ENCODE measurements at places on chromosomes 4 and X. TPM values are rescaled to one million over a fixed set of nuclear protein-coding genes. Genes with fewer than 3 reads are reported as not detected.

The PITX2 gene
- polyA plus RNA-seq = 2.0 TPM

The COMMD8 gene
- polyA plus RNA-seq = 43.2 TPM

The NHS gene
- polyA plus RNA-seq = 14.0 TPM

The POU3F4 gene
- polyA plus RNA-seq = 7.5 TPM

- no peak for DNase-seq
Measured at GRCh38 chrX:13055486-13055885, 11.1 kb upstream of the FAM9C start.

The MAGEE2 gene
- 0.69 TPM for polyA plus RNA-seq

The CD40LG gene
- 0.10 TPM for polyA plus RNA-seq

The ELOVL6 gene
- polyA plus RNA-seq = 33.5 TPM

The ARHGAP4 gene
- polyA plus RNA-seq = 23.5 TPM

All from right renal cortex interstitium (tissue), 3 donors.